ENCODE measurements at places on chromosomes 12 and 14.

DNA sequence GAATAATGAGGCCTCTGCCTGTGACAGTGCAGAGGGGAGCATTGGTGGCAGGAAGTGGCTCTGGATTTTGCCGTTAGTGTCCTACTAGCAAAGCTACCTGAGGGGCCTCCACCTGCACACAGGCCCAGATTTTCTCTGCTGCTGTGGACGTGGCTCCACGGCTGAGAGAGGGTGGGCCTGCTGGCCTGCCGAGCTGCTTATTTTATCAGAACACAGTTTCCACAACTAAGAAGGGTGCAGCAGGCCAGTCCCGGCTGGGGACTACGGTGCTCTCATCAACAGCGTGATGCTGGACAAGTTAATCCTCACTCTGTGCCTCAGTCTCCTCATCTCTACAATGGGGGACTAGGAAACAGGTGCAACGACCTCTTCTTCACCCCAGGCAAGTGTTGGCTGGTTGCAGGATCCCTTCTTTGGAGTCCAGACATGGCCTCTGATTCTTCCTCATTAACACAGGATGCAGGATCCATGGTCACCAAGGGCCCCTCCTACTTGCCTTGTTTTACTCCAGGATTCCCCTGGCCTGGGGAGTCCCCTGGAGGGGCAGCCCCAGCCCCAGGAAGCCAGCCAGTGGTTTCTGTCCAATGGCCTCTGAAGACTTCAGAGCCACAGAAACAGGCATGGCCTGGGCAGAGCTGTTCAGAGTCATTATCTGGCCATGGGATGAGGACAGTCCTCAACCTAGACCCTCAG is 3.3 kb downstream of the FAM181A start:
- no peaks in the 10 kb centered on the region for H3K4me1 ChIP-seq
- no peaks in the 10 kb centered on the region for H3K36me3 ChIP-seq
- H3K27me3 ChIP-seq = no peaks in the 10 kb centered on the region
- no peak overlapping the region for H3K4me3 ChIP-seq

DNA sequence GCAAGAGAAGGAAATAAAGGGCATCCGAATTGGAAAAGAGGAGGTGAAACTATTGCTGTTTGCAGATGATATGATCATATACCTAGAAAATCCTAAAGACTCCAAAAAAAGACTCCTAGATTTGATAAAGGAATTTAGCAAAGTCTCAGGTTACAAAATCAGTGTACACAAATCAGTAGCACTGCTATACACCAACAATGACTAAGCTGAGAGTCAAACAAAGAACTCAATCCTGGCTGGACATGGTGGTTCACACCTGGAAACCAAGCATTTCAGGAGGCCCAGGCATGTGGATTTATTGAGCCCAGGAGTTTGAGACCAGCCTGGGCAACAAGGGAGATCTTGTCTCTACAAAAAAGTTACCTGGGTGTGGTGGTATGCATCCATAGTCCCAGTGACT is 188.7 kb upstream of the PLXNC1 start:
- H3K4me3 ChIP-seq = no peak overlapping the region
- H3K27ac ChIP-seq = no peak overlapping the region
- no peak for DNase-seq
- no peaks in the 10 kb centered on the region for H3K4me1 ChIP-seq
- no peaks in the 10 kb centered on the region for H3K27me3 ChIP-seq

GRCh38 chr14:92540472-92541048 is 27.0 kb downstream of the RIN3 start:
- peak overlapping the region; percentile 74 for H3K27ac ChIP-seq
- peaks cover 77% of the 10 kb centered on the region for H3K4me1 ChIP-seq
- DNase-seq = no peak
- no peaks in the 10 kb centered on the region for H3K27me3 ChIP-seq
- H3K36me3 ChIP-seq = peaks cover 6% of the 10 kb centered on the region
- H3K4me3 ChIP-seq = no peak overlapping the region

DNA sequence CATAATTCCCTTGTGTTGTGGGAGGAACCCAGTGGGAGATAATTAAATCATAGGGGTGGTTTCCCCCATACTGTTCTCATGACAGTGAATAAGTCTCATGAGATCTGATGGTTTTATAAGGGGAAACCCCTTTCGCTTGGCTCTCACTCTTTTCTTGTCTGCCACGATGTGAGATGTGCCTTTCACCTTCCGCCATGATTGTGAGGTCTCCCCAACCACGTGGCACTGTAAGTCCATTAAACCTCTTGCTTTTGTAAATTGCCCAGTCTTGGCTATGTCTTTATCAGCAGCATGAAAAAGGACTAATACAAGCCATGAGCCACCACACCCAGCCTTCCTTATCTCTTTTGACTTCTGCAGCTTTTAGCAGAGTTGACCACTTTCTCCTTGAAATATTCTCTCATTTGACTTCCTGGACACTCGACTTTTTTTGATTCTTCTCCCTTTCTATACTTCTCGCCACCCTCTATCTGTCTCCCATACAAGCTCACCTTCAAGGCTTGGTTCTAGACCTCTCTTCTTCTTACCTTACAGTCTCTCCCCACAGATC is 2.3 kb downstream of the MTERF2 start:
- H3K4me1 ChIP-seq = peaks cover 47% of the 10 kb centered on the region
- peak overlapping the region; percentile 4 for H3K27ac ChIP-seq
- peaks cover 27% of the 10 kb centered on the region for H3K36me3 ChIP-seq
- no peaks in the 10 kb centered on the region for H3K27me3 ChIP-seq
- peak overlapping the region; percentile 1 for H3K4me3 ChIP-seq

GRCh38 chr14:43795600-43796228 is 711.4 kb downstream of the FSCB start:
- no peak overlapping the region for H3K27ac ChIP-seq
- H3K27me3 ChIP-seq = no peaks in the 10 kb centered on the region
- H3K4me3 ChIP-seq = no peak overlapping the region
- no peaks in the 10 kb centered on the region for H3K4me1 ChIP-seq
- H3K36me3 ChIP-seq = no peaks in the 10 kb centered on the region

GRCh38 chr14:92416544-92416943 is 93.6 kb downstream of the SLC24A4 start:
- no peak overlapping the region for H3K4me3 ChIP-seq
- no peaks in the 10 kb centered on the region for H3K4me1 ChIP-seq
- H3K27ac ChIP-seq = no peak overlapping the region
- no peak for DNase-seq
- peaks cover 8% of the 10 kb centered on the region for H3K27me3 ChIP-seq

DNA sequence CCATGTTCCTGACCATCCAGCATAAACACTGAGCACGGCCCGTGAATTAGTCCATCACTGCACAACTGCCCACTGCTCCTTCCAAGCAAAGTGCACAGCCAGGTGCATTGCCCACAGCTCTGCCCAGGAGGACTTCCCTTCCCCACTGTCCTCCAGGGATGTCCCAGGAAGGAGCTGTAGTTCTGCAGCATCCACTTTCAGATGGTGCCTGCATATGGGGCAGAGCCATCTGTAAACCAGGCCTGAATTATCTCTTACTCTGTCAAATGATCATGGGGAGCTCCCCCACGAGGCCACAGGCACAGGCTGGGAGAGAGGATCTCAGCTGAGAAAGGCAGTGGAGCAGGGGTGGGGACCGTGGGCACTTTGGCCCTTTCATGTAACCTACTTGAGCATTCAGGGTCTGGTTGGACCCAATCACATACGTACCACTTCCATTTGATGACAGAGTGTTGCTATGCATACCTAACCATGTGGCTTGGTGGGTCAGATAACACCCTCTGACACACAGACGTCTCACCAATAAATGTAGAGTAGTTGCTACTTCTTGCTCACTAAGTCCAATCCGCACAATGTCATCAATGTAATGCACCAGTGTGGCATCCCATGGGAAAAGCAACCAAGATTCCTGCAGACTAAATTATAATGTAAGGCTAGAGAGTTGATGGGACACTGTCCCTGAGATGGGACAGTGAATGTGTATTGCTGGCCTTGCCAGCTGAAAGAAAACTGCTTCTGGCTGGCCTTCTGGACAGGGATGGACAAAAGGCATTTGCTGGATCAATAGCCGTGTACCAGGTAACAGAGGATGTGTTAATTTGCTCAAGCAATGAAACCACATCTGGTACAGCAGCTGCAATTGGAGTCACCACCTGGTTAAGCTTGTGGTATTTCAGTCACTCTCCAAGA is 113.8 kb upstream of the C14orf180 start:
- peaks cover 29% of the 10 kb centered on the region for H3K27me3 ChIP-seq
- H3K36me3 ChIP-seq = no peaks in the 10 kb centered on the region
- H3K27ac ChIP-seq = no peak overlapping the region
- no peak overlapping the region for H3K4me3 ChIP-seq
- no peak for DNase-seq

- no peaks in the 10 kb centered on the region for H3K27me3 ChIP-seq
- no peaks in the 10 kb centered on the region for H3K36me3 ChIP-seq
- H3K4me1 ChIP-seq = peaks cover 50% of the 10 kb centered on the region
- H3K4me3 ChIP-seq = no peak overlapping the region
Measured at GRCh38 chr12:123064885-123065619, 84.6 kb downstream of the ARL6IP4 start.

- no peak for DNase-seq
- H3K4me1 ChIP-seq = no peaks in the 10 kb centered on the region
- H3K27me3 ChIP-seq = peaks cover 16% of the 10 kb centered on the region
- H3K27ac ChIP-seq = no peak overlapping the region
- H3K36me3 ChIP-seq = no peaks in the 10 kb centered on the region
Measured at GRCh38 chr12:75560167-75560566, 48.8 kb upstream of the KRR1 start.

- no peaks in the 10 kb centered on the region for H3K36me3 ChIP-seq
- H3K4me3 ChIP-seq = no peak overlapping the region
- no peaks in the 10 kb centered on the region for H3K4me1 ChIP-seq
- H3K27ac ChIP-seq = no peak overlapping the region
- DNase-seq = no peak
Measured at GRCh38 chr12:40123496-40123895, 17.6 kb upstream of the SLC2A13 start.

DNA sequence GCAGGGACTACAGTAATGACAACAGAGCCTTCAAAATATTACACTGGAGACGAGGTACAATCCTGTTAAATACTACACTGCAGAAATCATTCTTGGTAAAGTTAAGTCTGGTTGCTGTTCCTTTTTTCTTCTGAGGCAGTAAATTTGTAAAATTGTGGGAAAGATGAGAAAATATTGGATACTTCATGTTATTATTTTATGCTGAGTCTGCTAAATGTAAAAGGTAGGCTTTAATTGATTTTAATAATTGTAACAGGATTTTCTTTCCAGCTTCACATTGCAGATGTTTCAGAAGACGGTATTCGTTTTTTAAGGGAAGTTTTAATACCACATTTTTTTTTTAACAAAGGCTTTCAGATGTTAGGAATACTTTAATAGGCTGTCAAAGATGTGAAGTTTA is 62.6 kb downstream of the WASHC4 start:
- DNase-seq = no peak
- peaks cover 18% of the 10 kb centered on the region for H3K36me3 ChIP-seq
- no peaks in the 10 kb centered on the region for H3K27me3 ChIP-seq
- H3K4me3 ChIP-seq = no peak overlapping the region
- no peak overlapping the region for H3K27ac ChIP-seq

DNA sequence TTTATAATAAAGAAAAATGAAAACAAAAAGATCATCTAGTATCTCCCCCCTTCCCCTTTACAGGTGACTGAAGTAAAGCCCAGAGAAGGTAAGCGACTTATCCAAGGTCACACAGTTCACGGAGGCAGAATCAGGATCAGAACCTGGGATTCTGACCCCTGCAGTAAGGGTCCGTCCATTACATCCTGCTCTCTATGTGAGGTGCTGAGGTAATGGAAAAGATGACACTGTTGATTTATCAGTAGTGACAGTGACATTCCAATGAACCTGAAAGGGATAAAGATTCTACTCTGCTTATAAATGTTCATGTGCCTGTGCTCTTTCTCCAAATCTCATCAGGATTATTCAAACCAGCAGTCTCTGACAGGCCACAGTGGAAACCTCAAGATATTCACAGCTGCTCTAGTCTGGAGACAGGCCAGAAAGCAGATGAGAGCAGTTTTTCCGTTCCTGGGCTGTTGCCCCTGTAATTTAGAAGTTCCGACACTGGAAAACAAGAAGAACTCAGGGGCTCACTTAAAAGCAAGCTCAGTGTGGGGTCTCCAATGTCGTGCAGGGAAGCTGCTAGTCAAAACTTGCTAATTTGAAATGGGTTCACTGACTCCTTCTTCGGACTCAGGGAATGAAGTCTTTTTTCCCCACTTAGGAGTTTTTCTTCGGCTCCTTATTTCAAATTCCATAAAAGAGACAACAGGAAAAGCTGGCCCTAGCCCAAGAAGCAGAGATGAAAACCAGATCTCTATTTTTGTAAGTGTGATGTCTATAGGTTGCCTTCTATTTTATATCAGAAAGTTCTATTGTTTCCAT is 131.8 kb upstream of the EEA1 start:
- H3K4me1 ChIP-seq = peaks cover 21% of the 10 kb centered on the region
- H3K27ac ChIP-seq = peak overlapping the region; percentile 64
- peaks cover 35% of the 10 kb centered on the region for H3K27me3 ChIP-seq
- DNase-seq = peak; percentile 19
- peak overlapping the region; percentile 5 for H3K4me3 ChIP-seq
- no peaks in the 10 kb centered on the region for H3K36me3 ChIP-seq

DNA sequence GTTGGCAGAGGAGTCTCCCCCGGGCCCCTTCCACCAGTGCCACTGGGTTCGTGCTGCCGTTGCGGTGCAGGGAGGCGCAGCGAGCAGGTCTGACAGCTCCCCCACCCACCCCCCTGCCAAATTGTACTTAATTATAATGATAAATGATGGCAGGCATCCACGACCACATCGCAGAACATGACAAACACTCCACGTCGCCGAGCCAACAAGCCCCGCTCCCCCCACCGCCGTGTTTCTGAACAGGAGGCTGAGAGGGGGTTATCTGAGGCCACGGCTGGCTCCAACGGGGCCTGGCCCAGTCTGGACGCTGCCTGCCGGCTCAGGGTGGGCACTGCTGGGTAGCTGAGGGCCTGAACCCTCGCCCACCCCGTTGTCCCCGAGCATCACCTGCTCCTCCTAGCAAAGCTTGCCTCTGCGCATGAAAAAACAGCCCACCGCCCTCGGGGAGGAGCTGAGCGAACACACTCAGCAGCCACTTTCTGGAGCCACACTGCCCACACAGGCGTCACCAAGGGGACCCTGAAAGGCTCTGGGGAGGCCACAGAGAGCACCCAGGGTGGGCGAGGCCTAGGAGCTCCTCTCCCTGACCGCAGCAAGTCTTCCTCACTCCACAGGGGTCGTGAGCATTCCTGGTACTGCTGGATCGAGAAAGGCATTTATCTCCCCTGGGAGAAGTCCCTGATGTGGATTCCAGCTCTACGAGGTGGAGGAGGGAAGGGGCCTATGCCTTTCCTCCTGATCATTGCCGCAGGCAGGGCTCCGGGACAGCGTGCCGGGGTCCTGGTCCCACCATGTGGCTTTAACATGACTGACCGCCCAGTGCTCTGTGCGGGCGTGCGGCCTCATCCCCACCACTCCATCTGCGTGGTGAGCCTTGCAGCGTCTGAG is 35.4 kb upstream of the DIO3 start:
- H3K36me3 ChIP-seq = no peaks in the 10 kb centered on the region
- H3K4me1 ChIP-seq = peaks cover 3% of the 10 kb centered on the region

- no peak overlapping the region for H3K27ac ChIP-seq
- H3K4me1 ChIP-seq = peaks cover 2% of the 10 kb centered on the region
- no peaks in the 10 kb centered on the region for H3K27me3 ChIP-seq
- DNase-seq = no peak
Measured at GRCh38 chr14:104775073-104775489, 20.5 kb downstream of the AKT1 start.
